ENCODE measurements at places on chromosomes 11 and 22.

- no peak for DNase-seq
Measured at GRCh38 chr11:72222106-72222891, 2.3 kb upstream of the INPPL1 start.

- DNase-seq, result no peak
Measured at GRCh38 chr22:43535741-43536140, 123.9 kb downstream of the MPPED1 start.

DNA sequence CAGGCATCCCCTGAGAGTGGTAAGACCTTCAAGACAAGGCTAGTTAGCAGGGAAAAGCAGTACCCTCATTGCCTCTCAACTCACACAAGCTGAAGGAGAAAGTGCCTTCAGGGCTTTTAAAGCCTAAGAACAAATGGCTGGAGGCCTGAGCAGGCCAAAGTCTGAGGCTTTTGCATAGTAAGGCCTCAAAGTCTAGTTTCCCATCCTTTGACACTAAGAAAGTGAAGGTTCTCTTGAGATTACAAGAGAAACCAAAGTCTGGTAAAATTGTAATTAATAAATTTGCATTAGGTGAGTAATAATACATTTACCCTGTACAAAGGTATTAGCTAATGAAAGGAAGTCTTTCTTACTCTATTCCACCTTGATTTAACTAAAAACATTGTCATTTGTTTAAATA lies 47.0 kb upstream of the CCDC89 start:
- DNase-seq, result no peak

GRCh38 chr22:47066616-47066905 lies 304.1 kb downstream of the TBC1D22A start:
- DNase-seq, result no peak

DNA sequence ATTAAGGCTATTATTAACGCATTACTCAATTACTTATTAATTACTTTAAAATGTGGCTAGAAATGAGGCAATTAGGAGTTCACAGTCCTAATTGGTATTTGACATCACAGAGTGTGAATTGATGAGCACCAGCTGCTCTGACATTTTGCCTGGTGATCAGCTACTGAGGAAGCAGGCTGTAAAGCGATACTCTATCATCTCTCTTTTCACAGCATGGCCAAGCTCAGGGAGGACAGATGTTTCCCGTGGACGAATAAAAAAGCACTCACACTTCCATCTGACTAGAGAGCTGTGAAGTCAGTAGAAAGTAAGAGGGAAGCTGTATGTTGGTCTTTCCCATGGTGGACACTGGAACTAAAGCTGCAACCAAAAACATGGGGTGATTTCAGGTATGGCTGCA lies 29.1 kb upstream of the SYT9 start:
- no peak for DNase-seq

DNA sequence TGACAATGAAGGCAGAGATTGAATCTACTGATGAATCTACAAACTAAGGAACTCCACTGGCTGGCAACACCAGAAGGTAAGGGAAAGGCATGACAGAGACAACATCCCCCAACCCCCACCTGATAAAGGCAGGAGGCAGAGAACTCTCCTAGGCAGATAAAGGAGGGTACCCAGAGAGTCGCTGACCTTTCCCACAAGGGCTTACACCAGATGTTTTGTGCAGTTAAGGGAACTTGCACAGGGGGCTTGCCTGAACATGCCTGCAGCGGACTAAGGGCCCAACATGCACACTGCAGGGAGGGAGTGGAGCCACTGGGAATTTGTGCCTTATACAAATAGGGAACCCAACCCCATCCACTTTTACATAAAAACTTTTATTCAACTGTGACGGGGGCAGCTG lies 1996.9 kb upstream of the RAG2 start:
- no peak for DNase-seq

DNA sequence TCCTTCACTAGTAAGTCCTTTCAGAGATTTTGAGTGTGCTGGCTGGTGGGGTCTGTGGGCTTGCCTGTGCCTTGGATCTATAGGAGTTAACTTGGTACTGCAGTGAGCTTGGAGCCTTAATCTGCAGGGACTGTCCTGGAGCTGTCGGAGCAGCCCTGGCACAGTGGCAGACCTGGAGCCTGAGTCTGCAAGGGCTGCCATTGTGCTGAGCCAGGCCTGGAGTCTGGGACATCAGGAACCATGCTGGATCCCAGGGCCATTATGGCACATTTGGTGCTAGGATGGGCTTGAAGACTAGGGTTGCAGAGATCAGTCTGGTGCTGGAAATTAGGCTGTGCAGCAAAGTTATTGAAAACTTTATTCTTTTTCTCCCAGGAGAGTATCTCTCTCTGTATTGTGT lies 665.4 kb downstream of the METTL15 start:
- no peak for DNase-seq
